ENCODE measurements at places on chromosomes 5 and 9.

- no peak for DNase-seq
Measured at GRCh38 chr5:35502206-35502605, 115.5 kb upstream of the SPEF2 start.

- no peak for DNase-seq
Measured at GRCh38 chr9:37242089-37242488, 121.7 kb downstream of the ZCCHC7 start.

DNA sequence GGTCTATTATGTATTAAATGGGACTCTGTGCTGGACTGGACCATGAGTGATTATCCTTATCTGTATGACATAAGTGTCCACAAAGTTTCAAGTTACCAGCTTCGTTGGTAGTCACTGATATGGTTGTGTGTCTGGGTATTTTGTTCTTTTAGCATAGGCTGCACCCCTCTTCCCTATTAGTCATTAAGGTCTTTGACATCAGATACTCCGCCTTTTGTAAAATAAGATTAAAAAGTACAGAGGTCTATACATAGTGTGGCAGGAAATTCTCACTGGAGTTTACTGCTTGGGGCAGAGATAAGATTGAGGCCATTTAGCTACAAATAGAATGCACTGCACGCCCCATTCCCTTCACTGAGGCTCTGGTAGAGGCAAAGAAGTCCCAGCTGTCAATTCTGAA lies 99.4 kb downstream of the TMEM215 start:
- no peak for DNase-seq

GRCh38 chr9:38250279-38251035 lies 142.0 kb upstream of the ALDH1B1 start:
- no peak for DNase-seq

GRCh38 chr9:20317701-20318100 lies 304.6 kb downstream of the MLLT3 start:
- no peak for DNase-seq

GRCh38 chr9:70901746-70902145 lies 219.7 kb downstream of the TRPM3 start:
- no peak for DNase-seq

DNA sequence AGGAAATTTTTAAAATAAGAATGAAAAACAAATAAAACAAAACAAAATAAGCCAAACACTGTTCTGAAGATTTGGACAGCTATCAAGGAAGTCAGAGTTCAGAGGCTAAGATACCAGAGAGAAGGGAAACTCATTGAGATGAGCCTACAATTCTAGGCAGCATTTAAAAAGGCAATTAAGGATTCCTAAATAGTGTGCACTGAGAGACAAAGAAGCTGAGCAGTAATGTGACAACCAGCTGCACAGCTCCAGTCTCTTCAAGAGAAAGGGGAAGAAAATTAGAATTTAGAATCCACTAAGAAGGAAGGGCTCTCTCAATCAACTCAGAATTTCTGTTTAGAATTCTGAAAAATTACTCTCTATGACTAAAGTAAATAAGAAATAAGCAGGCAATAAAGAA lies 246.7 kb upstream of the COX7C start:
- DNase-seq, result no peak

- DNase-seq, result no peak
Measured at GRCh38 chr9:79396168-79396567, 175.6 kb upstream of the TLE4 start.

- DNase-seq, result no peak
Measured at GRCh38 chr5:133032852-133033742, 6.7 kb upstream of the ZCCHC10 start.

GRCh38 chr9:89277454-89277853 lies 33.5 kb upstream of the CKS2 start:
- no peak for DNase-seq

- DNase-seq, result no peak
Measured at GRCh38 chr9:131836021-131836420, 96.1 kb upstream of the RAPGEF1 start.

DNA sequence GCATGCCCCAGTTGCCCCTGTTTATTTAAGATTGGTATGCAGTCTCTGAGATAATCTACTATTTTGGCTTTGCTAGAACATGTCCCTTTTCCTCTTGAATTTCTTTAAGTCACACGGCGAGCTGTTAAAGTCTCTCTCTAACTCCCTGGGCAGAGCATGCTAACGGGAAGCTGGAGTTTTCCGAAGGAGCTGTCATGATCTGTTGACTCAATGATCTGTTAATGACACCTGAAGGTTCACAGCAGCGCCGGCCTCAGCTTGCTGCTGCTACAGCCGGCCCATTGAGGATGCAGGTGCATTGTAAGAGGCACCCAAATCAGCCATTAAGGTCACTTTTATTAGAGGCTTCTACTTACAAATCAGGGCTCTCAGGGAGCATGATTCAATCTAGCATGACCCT lies 1203.4 kb downstream of the MAT2B start:
- no peak for DNase-seq

- no peak for DNase-seq
Measured at GRCh38 chr5:124783794-124784193, 37.4 kb upstream of the ZNF608 start.

- DNase-seq, result no peak
Measured at GRCh38 chr5:179930788-179931473, 23.2 kb upstream of the TBC1D9B start.

DNA sequence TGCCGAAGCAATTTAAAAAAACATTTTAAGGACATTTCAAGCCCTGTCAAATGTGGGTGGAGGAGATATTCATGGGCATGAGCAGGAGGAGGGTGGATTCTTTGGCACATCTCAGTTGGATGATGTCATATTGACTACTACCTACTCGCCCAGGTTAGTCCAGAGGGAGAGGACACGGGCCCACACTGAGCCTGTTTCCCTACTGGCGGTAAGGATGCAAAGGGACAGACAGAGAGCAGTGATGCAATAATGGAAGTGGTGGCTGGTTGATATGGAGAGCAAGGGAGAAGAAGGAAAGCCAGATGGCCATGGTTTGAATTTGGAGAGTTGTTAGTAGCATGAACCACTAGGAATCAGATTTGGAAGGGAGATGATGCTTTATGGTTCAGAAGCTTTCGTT lies 34.1 kb upstream of the PDE8B start:
- no peak for DNase-seq

Measured in activated naive CD4-positive, alpha-beta T cell (primary cell).